Stimulated activated CD4-positive, alpha-beta T cell treated with anti-CD3 and anti-CD28 coated beads, Interleukin-4, amount 100 ng/mL, for 4 hours (primary cell): ENCODE measurements at places on chromosomes 12 and 14.

DNA sequence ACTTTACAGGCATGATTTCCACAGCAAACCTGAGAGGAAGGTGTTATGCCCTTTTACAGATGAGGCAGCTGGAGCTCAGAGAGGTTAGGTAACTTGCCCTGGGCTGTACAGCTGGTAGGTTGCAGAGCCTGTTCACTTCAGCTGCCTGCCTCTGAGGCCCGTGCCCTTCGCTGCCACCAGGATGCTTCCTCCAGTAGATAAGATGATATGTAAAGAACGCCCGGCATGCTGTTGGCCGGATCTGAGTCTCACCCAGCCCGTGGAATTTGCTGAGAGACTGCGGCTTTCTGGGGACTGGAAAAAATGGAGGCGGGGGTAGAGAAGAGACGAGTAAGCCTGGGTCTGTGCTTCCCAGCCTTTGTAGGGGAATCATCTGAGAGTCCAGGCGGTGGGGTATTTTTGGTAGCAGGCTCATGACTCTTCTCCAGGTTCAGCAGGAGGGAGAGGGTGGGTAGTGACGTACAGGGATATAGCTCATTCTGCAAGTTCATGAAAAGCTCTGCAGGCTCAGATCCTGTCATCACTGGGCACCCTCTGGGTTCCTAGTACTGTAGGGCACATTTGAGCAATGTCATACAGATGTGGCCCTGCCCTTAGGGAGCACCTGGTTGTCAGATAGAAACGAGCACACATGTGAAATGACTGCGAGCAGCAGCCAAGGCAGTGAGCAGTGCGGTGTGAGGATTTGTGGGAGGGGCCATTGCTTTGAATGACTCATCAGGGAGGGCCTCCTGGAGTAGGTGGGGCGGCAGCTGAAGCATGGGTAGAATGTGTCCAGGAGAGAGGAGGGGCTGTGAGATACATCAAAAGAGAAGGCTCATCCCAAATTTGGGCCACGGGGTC lies 159.4 kb downstream of the TSPAN9 start:
- no peak for DNase-seq

DNA sequence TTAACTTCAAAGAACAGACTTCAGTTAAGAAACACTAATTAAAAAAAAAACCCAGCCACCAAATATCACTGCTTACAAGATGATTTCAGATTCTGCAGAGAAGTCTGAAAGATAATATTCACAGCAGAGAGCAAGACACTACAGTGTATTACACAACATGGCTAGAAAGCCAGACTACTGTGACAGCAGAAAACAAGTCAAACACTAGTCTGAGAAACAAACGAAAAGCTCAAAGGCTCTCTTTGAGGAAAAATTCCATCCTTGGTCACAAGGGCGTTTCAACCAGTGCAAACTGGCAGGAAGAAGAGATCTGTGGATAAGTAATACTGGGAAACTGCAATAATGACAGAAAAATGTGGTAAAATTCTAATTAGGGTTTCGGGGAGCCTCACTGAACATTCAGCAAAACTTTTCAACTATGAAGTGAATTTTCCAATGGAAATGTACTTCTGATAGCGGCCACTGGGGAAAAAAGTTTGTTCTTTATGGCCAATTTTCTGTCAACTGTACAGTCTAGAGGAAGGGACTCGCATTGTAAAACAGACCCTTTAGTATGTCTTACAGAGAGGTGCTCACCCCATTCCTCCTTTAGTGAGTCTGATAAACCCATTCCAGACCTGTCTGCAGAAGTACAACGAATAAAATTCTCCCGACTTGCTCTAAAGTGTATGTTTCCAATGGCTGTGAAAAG lies 50.4 kb downstream of the ACADS start:
- DNase-seq: no peak

- no peak for DNase-seq
Observed at GRCh38 chr14:52485350-52485960, 66.8 kb downstream of the TXNDC16 start.

GRCh38 chr12:57476993-57477709 lies 2.5 kb downstream of the ARHGAP9 start:
- DNase-seq: no peak

GRCh38 chr14:21673718-21674117 lies at the start of gene OR4E1:
OR4E1 (minus strand) TSS chr14:21673818; CDS start chr14:21670935, 2,883 bp downstream.
- no peak for DNase-seq

GRCh38 chr12:25254271-25254880 lies 3.6 kb upstream of the KRAS start:
- no peak for DNase-seq

GRCh38 chr14:96434040-96434439 lies 42.1 kb downstream of the AK7 start:
- no peak for DNase-seq

GRCh38 chr12:118312578-118312977 lies 60.1 kb downstream of the TAOK3 start:
- DNase-seq: no peak

DNA sequence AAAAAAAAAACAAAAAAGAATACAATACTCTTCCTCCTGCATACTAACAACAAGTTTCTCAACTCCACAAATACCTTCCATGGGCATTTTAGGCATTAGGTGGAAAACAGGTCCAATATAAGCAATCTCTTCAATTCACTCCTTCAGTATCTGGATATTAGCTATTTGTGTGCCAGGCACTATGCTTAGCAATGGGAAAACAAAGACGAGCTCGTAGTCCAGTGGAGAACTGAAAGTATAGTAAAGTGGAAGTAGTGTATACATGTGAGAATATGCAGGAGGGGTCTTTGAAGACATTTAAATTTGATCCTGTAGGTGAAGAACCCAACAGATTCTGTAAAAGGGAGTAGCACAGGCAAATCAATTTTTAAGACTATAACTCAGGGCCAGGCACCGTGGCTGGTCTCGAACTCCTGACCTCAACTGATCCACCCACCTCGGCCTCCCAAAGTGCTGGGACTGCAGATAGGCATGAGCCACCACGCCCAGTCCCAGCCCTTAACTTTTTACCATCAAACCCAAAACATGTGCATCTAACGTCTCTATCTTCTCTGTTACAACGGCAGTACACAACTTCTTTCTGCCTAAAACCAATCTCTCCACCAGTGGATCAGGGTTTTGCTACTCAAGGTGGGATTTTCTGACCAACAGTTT lies 10.6 kb downstream of the HECTD1 start:
- DNase-seq: no peak

DNA sequence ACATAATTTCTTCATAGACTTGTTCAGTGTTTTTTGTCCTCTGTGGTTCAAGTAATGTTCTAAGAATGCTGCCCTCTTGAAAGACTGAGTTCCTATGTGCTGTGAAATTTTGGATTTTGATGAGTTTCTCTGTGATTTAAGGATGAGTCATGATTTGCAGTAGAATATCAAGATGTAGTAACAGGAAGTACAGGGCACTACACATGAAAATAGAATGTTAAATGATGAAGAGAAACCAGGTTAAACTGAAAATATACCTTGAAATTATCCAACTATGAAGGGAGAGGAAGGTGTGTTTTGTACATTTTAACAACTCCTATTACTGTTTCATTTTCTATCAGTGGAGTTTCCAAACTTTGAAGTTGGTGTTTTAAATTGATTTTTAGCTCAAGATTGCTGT lies 4.8 kb downstream of the ELK3 start:
- no peak for DNase-seq

- no peak for DNase-seq
Observed at GRCh38 chr14:26896447-26896846, 298.6 kb upstream of the NOVA1 start.

DNA sequence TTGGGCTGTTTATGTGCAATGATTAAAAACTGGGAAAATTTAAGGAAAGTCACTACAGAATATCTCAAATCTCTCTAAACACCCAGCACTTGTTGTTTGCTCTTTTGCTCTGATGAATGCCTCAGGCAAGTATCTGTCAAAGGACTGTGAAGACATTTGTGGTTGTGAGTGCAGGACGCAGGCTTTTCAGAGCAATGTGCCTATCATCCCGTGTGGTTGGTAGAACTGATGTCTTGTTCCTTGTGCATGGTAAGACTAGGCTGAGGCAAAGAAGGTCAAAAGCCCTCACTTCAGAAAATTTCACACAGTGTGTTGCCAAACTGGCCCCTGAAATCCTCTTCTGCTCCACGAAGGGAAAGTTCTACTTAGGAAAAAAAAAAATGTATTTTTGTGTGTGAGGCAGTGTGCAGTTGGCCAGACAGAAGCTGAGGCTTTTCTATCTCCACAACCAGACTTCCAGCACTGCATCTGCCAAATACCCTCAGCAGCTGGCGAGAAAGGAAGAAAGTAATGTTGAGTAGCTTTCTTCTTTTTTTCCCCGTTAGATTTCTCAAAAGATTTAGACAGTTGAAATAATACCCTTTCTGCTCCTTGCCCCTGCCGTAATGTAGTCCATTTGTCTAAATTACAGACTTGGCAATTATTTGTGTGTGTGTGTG lies 1103.1 kb downstream of the VRK1 start:
- DNase-seq: no peak
